ENCODE measurements at places on chromosomes 3 and 15.
A peak's percentile ranks its signal among the peaks of the same experiment; 100 is the strongest.

DNA sequence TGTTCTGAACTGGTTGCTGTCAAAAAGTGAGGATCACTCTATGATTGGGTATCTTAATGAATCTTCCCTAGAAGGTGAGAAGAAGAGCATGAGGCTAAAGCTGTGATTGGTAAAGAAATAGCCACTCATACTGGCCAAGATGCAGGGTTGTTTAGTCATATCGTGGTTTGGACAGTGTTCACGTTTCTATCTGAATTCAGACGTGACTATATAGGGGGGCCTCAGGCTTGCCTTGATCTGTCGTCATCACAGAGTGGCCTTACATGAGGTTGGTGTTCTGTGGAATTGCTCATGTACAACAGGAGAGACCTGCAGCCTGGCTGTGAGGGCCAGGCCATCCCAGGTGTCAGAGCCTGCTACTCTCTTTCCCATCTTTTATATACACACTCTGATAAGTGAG is 12.4 kb downstream of the RTP2 start:
- DNase-seq, result no peak

DNA sequence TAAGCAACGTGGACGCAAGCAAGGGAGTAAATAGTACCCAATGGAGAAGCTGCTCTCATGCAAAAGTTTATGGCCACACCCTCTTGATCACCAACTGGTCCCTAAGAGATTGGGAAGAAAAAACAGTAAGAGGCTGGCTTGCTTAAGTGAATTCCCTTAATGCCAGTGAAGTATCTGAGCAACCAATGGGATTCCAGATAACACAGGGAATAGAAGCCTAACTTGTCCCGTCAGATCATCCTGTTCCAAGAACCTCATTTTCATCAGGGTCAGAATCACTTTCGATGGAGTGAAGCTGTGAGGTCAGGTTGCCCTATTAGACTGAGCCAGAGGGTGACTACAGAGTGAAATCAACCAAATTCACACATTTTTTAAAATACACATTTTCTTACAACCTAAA is 104.3 kb downstream of the CD47 start:
- DNase-seq, result no peak

- no peak for DNase-seq
Measured at GRCh38 chr3:111776827-111777483, 82.1 kb upstream of the PHLDB2 start.

- no peak for DNase-seq
Measured at GRCh38 chr15:73844356-73844755, 29.0 kb upstream of the TBC1D21 start.

DNA sequence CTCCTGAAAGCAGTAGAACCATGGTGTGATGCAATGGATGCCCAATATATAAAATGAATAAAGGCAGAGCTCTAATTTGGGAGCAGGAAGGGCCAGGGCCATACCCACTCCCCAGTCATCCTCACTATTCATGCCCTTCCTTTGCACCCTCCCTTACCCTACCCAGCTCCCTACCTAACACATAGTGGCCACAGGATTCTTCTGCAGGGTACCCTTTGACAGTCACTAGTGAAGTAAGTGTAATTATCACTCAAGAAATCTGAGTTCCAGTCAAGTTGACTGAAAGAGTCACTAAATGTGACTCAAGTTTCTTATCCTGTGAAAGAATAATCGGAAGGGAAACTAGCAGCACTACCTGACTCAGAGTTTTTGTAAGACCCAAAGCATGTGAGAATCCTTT is 69.2 kb downstream of the RASA2 start:
- DNase-seq, result no peak

GRCh38 chr3:99825004-99825640 is 7.5 kb downstream of the CMSS1 start:
- DNase-seq, result no peak

GRCh38 chr15:84727429-84727828 is 11.5 kb upstream of the SEC11A start:
- DNase-seq, result no peak

GRCh38 chr15:101176625-101177024 is 75.2 kb downstream of the CHSY1 start:
- no peak for DNase-seq

GRCh38 chr3:73433687-73434086 is 191.1 kb downstream of the PDZRN3 start:
- DNase-seq, result no peak

- peak; percentile 74 for DNase-seq
Measured at GRCh38 chr3:56988458-56989168, 71.9 kb upstream of the SPATA12 start.

DNA sequence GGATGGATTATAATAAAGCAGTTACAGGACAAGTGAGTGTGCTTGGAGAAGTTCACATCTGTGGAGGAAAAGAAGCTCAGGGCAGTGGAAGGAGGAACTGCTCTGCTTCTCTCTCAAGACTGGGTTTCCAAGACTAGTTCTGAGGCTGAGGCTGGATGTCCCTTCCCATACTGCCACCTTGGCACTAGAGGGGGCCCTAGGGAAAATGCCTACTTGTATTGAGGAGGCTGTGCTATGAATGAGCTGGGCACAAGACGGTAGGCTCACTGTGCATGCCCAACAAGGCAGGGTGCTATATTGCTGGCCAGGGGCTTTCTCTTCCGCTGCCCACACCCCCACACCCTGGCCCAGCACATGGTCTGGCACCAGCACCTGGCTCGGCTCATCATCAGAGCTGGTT is 65.2 kb downstream of the SLCO2A1 start:
- no peak for DNase-seq

- no peak for DNase-seq
Measured at GRCh38 chr15:78928616-78929093, 16.2 kb downstream of the CTSH start.

GRCh38 chr3:55482496-55483195 is 4.5 kb downstream of the WNT5A start:
- DNase-seq, result no peak

GRCh38 chr3:143885780-143886427 is 37.6 kb upstream of the SLC9A9 start:
- DNase-seq, result peak; percentile 47

DNA sequence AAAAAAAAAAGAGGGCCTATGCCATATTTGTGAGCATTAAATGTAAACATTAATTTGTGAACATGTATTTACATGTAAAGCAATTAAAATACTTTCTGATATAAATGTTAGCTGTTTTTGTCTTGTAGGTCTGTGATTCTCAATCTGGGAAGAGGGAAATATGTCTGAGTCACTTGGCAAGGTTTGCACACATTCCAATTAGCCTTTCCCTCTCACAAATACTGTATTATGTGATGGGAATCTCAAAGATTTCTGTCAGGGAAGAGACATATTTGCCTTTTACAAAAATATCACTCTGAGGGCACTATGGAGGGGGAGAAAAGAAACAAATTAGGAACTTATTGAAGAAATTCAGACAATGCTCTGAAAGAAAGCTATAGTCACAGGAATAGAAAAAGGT is 483.6 kb downstream of the GBE1 start:
- DNase-seq, result no peak

- peak; percentile 5 for DNase-seq
Measured at GRCh38 chr15:38084289-38084688, 149.8 kb downstream of the TMCO5A start.

GRCh38 chr3:118781232-118781631 is 253.4 kb downstream of the IGSF11 start:
- no peak for DNase-seq

GRCh38 chr3:169399068-169399467 is 264.4 kb downstream of the MECOM start:
- no peak for DNase-seq

DNA sequence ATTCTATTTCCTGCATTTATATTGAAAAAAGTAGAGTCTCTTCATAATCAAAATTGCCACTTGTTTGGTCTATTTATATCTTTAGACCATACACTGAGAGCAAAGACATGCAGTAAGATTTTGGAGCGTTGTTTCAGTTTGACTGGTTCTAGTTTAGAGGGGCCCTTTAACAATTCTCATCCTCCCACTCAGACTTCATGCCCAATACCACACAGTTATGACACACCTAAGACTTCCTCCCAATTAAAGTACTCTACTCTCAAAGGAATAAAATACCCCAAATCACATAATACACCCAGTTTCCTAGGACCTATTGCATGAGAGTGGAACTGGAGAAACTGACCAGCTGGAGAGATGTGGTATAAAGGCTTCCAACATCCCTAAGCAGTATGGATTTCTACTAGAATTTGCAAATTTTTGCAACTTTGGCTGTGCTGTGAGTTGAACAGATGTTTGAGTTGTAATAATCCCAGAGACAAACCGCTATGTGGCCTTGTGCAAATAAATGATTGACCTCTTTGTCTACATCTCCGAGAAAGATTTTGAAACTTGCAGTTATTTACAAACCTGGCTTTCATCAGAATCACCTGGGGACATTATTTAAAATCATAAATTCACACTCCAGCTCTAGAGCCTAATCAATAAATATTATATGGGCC is 170.0 kb upstream of the ROBO2 start:
- DNase-seq, result no peak

GRCh38 chr3:49415931-49416601 is 3.8 kb downstream of the TCTA start:
- DNase-seq, result peak; percentile 82

DNA sequence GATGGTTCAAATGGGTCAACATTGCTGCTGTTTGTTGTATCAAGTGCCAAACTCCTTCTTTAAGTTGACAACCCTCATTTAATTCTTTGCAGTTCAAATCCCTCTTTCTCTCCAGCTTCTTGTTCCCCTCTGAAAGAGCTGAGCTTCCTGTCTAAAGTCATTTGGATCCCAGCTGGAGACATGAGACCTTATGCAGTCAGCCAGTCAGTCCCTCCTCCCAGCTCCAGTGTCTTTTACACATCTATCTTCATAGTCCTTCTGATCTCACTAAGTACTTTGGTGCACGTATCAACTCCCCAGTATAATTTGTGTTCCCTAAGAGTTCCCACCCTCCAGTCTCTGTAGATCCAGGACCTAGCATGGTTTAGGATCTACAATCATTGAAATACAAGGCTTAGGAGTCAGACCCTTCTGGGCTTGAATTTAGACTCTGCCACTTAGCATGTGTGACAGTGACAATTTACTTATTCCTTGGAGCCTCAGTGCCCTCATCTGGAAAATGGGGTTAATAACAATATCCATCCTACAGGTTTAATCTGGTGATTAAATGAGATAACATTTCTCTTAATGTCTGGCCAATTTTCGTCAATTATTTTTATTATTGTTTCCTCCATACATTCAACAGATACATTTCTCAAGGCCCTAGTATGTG is 102.8 kb upstream of the SEMA6D start:
- no peak for DNase-seq

- no peak for DNase-seq
Measured at GRCh38 chr15:91414124-91414523, 314.1 kb downstream of the SV2B start.

DNA sequence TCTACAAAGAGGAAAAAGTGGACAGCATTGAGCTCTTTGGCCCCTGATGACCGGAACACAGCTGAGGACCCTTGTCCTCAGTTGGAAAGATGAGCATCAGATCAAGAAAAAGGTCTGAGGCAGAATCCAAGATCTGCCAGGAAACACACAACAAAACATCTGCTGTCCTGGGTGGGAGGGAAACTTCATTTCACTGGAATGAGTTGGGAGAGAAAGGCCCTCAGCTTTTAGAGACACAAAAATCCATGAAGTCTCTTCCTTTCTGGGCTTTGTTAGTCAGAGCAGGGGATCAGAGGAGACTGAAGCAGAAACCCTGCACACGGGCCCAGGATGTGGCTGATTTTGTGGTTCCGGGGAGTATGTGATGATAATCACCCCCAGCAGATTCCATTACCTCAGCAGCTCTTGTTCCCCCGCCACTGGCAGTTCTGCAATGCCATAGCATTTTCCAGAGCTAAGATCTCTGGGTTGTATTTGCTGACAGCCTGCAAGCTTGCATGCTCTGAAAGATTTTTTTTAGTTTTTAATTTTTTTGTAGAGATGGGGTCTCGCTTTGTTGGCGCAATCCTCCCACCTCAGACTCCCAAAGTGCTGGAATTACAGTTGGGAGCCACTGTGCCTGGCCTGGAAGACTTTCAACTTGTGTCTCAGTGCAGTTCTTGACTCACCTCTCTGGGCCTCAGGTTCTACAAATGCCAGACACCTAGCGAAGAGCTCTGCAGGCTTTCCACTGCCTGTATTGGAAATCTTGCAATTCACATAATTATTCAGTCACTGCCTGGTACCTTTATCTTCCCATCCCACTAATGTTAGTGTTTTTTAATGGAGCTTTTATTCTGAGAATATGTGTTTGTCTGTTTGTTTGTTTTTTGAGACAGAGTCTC is 5.8 kb upstream of the TATDN2 start:
- DNase-seq, result peak; percentile 77

DNA sequence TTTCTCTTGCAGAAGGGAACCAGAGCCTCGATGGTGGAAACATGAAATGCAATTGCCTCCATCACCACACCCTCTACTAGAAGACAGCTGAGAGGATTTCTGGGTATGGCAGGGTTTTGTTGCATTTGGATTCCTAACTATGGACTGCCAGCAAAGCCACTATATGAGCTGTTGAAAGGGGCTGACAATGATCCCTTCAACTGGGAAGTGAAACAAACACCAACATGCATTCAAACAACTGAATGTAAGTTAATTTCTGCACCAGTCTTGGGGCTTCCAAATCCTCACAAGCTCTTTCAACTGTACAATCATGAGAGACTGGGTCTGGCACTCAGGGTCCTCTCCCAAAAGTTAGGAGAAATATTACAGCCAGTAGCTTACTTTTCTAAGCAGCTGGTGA is 116.7 kb upstream of the PLCL2 start:
- no peak for DNase-seq

- DNase-seq, result no peak
Measured at GRCh38 chr15:80606511-80607071, 88.5 kb upstream of the ABHD17C start.

DNA sequence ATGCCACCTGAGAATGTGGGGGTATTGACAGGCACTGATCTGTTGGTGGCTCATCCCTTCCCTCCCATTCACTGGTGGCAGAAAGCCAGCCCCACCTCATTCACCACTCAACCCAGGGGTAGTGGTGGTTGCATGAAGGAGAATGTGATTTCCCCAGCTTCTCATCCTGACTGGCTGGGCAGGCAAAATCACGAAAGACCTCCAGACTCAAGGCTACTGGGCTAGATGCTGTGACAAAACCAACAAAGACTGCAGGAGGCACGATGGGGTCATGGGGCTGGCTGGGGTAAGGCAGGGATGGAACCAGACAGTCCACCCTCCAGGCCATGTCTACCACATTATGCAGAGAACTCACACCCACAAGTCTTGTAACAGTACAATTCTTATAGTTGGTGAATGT is 33.9 kb downstream of the FSTL1 start:
- DNase-seq, result no peak

DNA sequence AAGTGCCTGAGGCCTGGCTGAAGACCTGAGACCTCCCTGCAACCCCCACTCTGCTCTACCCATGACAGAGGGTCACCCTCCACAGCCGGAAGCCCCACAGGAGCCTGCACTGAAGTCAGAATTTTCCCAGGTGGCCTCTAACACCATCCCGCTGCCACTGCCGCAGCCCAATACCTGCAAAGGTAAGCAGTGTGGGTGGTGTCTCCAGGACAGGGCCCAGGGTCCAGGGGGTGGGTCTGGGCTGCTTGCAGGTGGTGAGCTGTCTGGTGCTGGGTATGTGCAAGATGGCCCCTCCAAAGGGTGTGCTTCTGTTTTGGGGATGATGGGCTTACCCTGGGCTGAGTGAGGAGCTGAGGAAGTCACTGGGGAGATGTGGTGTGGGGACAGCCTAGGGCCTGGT is 69.9 kb downstream of the FBLN2 start:
- DNase-seq, result no peak

Data from CD4-positive, alpha-beta T cell treated with Interleukin-12 subunit alpha and Interleukin-12 subunit beta, for 1 hour (primary cell).